ENCODE measurements at places on chromosomes 11 and 22.

DNA sequence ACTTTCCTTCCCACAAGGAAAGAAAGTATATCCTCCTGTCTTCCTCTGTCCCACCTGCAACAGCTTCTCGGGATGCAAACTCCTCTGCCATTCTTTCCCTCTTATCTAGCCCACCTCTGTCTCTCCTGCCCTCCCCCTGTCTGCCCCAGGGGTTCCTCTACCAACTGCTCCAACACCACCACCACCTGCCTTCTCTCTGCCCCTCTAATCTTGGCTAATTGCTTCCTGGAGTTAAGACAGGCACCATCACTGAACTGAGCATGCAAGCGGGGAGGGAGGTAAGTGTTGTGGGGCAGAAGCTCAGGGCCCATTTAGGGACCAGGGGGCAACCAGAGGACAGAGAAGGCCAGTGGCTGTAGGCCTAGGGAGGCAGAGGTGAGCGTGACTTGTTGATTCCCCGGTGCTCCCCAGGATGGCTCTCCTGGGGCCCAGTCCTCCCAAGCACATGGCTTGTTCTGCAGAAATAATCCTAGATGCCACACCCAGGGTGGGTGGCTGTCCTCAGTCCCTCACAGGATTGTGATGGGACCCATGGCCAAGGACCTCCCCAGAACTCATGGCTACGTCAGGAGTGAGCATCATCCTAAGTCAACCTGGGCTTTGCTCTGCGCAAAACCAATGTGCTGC, 111.1 kb downstream of the TP53I11 start:
- DNase-seq = no peak

- DNase-seq = no peak
Observed at GRCh38 chr11:81869351-81870065, 864.2 kb downstream of the FAM181B start.

DNA sequence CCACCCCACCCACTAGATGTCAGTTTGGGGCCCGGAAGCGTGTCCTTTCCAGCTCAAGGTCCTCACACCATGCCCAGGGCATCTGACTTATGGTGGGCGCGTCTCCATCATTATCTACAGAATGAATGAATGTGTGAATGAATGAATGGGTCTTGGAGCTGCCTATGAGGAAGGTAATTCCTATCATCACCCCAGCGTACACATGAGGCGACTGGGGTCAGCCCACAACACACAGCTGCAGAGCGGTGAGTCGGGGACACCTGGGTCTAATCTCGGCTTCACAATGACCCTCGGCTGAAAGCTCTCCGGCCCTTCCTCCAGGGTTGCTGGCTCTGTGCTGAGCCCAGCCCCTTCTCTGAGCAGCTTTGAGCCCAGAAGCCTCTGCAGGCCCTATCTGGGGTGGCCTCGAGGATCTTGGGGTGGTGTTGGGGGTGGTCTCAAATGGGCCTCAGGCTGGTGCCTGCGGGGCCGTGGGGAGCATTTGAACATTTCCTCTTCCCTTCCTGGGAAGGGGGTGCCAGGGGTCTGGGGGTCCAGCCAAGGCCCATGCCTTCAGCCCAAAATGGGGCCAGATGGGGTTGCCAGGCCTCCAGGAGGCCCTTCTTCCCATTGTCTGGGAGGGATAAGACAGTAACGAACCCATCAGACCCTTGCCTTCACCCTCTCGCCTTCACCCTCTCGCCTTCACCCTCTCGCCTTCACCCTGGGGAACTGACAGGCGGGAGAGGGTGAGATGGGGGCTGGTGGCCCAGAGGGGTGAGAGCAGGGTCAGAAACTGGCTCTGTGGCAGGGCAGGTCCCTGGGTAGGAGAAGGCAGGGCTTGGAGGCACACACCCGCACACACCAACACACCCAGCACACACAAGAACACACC, 82.4 kb downstream of the MYEOV start:
- DNase-seq = no peak

DNA sequence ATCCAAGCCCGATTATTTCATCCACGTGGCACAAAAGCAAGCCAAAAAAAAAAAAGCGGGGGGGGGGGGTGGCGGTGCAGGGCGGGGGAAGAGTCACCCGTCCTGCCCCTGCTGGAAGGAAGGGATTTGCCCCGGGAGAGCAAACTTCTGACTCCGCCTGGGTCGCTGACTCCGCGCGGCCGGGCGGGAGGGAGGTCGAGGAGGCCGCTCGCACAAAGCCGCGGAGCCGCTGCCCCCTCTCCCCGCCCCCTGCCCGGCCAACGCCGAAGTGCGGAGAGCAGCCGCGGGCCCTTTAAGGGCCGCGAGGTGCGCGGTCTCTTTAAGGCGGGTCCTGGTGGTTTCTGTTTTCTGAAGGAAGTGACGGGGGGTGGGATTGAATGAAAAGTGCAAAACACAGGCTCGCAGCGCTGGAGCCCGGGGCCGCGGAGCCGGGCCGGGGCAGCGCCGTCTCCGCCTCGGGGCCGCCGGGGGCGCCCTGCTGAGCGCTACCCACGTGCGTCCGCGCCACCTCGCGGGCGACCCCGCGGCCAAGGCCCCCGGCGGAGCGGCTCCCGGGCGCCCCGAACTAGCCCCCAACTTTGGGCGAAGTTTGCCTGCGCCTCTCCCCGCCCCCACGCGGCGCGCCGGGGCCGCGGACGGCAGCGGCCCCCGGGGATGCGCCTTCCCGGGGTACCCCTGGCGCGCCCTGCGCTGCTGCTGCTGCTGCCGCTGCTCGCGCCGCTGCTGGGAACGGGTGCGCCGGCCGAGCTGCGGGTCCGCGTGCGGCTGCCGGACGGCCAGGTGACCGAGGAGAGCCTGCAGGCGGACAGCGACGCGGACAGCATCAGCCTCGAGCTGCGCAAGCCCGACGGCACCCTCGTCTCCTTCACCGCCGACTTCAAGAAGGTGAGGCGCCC, at the start of gene OAF:
Gene OAF (plus strand): TSS at position 407 of the 896 bp plus-strand sequence. CDS start 248 bp downstream, at position 655.
- DNase-seq = no peak

GRCh38 chr11:9219572-9219971, 45.6 kb downstream of the DENND5A start:
- DNase-seq = no peak

DNA sequence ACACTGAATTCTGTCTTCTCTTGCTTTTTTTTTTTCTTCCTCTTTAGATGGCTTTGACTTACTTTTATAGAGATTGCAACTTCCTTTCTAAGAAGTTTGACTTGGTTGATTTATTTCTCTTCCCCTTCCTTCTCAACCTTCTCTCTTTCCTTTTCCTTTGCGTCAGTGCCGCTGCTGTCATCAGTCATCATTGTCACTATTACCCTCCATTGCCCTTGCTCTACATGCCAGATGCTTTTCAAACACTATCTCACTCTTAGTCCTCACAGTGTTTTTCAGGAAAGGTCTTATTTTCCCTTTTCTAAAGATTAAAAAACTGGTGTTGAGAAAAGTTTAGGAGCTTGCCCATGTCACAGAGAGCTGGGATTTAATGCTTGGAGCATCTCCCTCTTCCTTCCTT, 74.7 kb upstream of the C11orf87 start:
- DNase-seq = no peak

DNA sequence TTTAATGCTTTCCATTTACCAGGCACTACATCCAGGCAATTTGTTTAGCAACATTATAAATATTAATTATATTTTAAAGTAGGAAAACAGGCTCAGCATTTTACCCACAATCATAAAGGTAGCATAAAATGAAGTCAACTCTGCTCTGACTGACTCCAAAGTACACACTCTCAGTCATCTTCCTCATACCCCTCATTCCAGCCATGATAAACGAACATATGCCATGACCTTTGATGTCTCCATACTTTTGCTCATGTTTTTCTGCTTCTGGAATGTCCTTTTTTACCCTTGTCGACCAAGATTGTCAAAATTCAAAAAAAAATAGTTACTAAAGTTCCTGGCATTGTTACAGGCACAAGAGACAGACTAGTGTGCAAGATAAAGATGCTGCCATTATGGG, 77.7 kb upstream of the SOX6 start:
- DNase-seq = no peak

DNA sequence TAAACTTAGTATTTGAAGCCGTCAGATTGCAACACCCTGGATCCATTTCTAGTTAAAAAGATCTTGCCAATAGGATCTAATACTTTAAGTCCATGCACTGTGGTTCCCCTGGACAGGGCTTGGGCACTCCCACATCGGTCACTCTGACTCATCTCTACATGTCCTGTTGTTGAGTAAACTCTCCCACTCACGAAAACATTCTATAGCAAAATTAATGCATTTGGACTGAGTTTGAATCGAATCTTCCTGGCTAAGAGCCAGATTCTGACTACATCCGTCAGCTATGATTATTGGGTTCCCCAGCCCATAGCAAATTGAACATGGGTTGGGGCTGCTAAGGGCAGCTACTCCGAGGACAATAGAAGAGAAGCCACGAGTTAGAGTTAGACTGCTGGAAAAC, 182.1 kb upstream of the SORL1-AS1 start:
- DNase-seq = no peak

DNA sequence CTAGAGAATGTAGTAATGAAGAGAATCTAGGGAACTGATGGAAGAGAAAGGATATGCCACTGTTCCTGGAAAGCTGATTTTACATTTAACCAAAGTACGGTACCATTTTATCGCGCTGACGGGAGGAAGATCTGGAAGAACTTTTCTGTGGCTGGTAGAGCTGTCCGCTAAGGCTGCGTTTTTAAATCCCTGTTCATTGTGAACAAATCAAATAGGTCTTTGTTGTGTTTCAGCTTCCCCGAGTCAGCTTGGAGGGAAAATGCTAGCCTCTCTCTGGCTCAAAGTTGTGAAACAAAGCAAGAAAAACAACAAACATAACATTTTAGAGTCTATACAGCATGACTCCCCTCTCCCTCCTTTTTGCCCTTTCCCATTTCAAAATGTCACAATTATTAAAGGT, 34.4 kb downstream of the FBXO7 start:
- DNase-seq = no peak

DNA sequence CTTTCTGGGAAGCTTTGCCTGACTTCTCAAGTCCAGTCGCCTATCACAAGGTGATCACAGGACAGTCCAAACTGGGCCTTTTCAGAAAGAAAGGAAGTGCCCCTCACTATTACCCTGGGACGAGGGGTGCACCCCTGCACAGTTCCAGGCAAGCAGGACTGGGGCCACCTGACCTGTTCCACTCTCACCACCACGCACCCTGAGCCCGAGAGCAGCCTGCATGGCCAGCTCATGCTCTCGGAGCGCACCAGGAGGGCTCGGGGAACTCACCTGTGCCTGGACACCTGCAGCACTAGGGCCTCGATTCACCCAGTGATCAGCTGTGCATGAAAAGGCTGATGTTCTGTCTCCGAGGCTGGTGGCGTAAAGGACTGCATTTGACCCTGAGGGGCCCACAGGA, 12.8 kb upstream of the FGF4 start:
- DNase-seq = no peak

- no peak for DNase-seq
Observed at GRCh38 chr22:46791201-46791731, 28.8 kb downstream of the TBC1D22A start.

- no peak for DNase-seq
Observed at GRCh38 chr22:47199261-47199978, 437.0 kb downstream of the TBC1D22A start.

- DNase-seq = no peak
Observed at GRCh38 chr22:27996981-27997380, 77.9 kb upstream of the PITPNB start.

GRCh38 chr11:94884376-94884775, 89.0 kb downstream of the CWC15 start:
- DNase-seq = no peak

GRCh38 chr11:86810288-86810687, 9.9 kb downstream of the PRSS23 start:
- DNase-seq = no peak

GRCh38 chr11:103936059-103936458, 100.4 kb upstream of the DDI1 start:
- DNase-seq = no peak

- no peak for DNase-seq
Observed at GRCh38 chr11:118619444-118620197, 12.2 kb downstream of the PHLDB1 start.

Data from NCI-H2029 treated with DMSO at 0.1 percent for 48 hours (cell line).